ENCODE measurements at places on chromosomes 11 and 22. TPM values are rescaled to one million over a fixed set of nuclear protein-coding genes. Genes with fewer than 3 reads are reported as not detected.

OR4C13 gene
- total RNA-seq = not detected

FDX1 gene
- total RNA-seq = 7.9 TPM

CARD16 gene
- total RNA-seq = 40.0 TPM

CTSC gene
- total RNA-seq = 33.8 TPM

FXYD6 gene
- 11.3 TPM for total RNA-seq

HDAC10 gene
- total RNA-seq = 14.9 TPM

MUC5AC gene
- total RNA-seq = not detected

CLDN5 gene
- 465 TPM for total RNA-seq

TP53AIP1 gene
- total RNA-seq = not detected

MFRP gene
- total RNA-seq = not detected

LRRN4CL gene
- total RNA-seq = 0.43 TPM

GGTLC2 gene
- total RNA-seq = not detected

MAFF gene
- 70.4 TPM for total RNA-seq

OR5M11 gene
- total RNA-seq = not detected

FBLN1 gene
- total RNA-seq = 0.09 TPM

VSIG10L2 gene
- total RNA-seq = 0.09 TPM
